ENCODE measurements at places on chromosomes 3 and 15.

GRCh38 chr15:56939257-56939656 lies 20.8 kb downstream of the TCF12 start:
- no peak for DNase-seq

- no peak for DNase-seq
These were observed 302.7 kb downstream of the CTNNB1 start for GRCh38 chr3:41502023-41502422.

DNA sequence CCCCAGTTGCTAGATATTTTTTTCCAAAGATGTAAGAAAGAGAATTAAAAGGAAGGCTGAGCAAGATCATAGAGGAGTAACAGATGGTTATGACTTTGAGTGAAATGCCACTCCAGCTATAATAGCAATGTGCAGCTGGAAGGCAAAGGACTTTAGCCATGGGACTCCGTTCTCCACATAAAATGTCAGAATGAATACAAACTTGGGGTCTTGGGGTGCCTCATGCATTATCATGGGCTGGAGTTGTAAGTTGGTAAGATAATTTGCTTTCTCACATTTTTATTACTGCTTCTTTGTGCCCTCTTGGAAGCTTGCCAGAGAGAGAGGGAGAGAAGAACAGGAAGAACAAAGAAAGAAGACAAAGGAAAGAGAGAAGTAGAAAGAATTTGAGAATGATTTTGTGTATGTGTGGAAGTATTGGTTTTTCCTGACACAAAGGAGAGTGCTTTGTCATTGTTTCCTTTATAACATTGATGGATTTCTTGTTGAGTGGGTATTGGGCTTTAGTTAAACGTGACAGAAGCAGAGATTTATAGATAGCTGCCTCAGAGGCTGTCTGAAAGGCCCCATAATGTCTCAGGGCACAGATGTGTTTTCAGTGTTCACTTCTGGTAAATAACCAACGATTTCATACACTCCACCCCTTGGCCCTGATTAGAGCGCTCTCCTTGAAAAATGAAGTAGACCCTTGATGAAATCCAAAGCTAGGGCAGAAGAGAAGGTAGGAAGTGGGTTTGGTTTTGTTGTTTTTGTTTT lies 715.3 kb downstream of the NR2F2 start:
- no peak for DNase-seq

GRCh38 chr15:89740137-89740536 lies 10.9 kb downstream of the MESP1 start:
- DNase-seq: no peak

DNA sequence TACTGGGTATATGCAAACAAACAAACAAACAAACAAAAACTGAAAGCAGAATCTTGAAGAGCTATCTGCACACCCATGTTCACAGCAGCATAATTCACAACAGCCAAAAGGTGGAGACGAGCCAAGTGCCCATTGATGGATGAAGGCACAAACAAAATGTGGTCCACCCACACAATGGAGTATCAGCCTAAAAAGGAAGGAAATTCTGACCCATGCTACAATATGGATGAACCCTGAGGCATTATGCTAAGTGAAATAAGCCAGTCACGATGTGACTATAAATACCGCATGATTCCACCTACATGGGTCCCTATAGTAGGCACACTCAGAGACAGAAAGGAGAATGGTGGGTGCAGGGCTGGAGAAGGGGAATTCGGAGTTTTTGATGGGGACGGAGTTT lies 24.1 kb downstream of the XPC start:
- no peak for DNase-seq

DNA sequence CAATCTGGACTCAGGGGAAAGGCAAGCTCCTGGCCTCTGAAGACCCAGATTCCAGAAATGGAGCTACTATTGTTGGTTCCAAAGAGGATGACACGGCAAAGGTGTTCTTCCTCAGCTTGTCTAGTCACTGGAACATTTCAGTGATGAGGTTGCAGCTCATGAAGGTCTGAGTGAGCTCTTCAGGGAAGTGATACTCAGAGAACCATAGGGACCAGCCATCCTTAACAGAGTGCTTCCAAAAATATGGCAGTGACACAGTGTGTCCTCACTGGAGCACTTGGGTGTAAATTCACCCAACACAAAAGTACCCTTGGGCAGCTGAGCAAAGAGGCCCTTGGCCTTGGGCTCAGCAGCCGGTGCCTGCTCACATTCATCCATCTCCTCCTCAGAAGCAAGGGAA lies 46.3 kb downstream of the SPTSSB start:
- DNase-seq: no peak

GRCh38 chr3:143750841-143751240 lies 97.4 kb downstream of the SLC9A9 start:
- DNase-seq: no peak

GRCh38 chr3:47428662-47429061 lies 47.1 kb downstream of the SCAP start:
- DNase-seq: no peak

DNA sequence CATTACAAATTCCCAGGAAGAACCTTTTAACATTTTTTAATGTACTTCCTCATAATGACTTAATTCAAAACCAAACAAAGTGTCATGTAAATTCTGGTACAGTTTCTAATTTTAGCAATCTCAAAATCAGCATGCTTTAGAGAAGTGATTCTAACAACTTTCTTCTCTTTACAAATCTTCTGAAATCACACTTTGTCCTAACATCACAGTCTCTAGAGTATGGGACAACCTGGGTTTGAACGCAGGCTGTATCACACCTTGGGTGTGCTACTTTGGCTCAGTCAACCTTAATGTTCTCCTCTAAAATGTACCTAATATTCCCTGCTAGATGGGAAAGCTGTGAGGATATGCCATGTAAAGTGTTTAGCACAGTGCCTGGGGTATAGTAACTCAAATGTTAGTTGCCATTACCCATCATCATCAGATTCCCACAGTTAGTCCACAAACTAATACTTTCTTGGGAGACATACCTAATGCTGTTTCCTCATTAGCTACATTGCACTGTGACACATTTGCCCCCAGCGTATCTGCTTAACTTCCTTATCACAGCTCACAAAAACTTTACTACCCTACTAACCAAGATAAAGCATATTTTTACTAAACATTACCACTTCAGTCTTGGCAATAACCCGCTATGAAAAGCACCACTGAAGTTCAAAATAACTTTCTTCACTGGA lies 3.1 kb downstream of the TSPAN3 start:
- DNase-seq: no peak

DNA sequence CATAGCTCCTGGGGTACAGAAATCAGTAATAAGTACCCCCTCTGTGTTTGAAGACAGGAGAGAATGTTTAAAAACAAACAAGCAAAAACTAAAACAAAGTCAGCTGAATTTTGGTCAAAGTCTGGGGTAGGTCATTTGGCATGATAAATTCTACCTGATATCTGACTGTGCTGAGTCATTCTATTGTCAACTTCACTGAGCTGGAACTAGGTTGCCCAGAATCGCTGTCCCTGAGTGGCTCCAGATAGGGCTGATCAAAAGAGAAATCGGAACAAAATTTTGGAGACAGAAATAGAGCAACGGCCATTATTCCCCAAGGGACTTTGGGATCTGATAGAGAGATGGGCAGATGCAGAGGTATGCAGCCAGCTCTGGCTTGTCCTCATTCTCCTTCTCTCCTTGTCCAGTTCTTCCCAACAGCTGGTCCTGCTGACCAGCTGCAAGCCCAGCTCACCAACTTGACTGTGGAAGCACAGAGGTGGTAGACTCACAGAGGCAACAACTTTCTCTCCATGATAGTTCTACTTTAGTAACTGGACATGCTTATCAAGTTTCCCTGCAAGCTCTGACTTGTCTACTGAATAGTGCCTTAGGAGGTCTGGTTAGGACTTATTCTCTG lies 57.3 kb upstream of the MYRIP start:
- DNase-seq: no peak

DNA sequence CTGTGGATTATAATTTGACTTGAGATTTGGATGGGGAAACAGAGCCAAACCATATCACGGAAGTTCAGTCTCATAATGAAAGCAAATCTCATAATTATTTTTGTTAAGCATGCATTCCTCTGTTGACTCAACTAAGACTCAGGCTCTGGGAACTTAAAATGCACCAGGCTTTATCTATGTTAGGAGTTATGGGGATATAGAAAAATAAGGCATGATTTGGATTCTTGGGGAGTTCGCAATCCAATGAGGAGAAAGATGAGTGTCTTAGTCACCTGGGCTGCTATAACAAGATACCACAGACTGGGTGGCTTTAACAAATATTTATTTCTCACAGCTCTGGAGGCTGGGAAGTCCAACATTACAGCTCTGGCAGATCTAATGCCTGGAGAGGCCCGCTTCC lies 89.4 kb upstream of the TJP1 start:
- no peak for DNase-seq

- DNase-seq: no peak
These were observed 108.7 kb downstream of the ITPR1 start for GRCh38 chr3:4601892-4602291.

DNA sequence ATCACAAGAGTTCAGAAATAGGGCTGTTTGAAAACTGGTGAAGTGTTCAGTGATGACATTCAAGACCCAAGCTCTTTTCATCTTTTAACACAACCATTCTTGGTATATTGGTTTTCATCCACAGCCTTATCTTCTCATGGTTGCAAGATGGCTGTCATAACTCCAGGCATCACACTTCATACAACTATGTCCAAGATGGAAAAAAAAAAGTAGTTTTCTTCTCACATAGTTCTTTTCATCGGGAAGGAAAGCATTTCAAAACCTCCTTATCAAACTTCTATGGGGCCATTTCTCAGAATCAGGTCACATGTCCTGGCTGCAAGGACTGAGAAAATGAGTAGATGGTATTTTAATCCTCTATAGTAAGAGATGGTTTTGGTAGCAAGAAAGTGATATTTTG lies 21.1 kb upstream of the MFSD1 start:
- DNase-seq: no peak

- DNase-seq: no peak
These were observed 28.8 kb downstream of the HOMER2 start for GRCh38 chr15:82923744-82924143.

DNA sequence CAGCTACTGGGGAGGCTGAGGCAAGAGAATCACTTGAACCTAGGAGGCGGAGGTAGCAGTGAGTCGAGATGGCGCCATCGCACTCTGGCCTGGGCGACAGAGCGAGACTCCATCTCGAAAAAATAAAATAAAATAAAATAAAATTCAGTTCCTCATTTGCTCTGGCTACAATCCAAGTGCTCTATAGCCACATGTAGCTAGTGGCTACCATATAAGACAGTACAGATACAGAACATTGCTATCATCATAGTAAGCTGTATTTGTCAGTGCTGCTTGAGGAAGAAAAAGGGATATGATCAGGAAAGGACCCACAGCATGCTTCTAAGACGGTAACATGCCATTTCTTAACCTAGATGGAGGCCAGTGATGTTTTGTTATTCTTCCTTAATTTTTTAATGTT lies 88.7 kb upstream of the CDAN1 start:
- DNase-seq: no peak

DNA sequence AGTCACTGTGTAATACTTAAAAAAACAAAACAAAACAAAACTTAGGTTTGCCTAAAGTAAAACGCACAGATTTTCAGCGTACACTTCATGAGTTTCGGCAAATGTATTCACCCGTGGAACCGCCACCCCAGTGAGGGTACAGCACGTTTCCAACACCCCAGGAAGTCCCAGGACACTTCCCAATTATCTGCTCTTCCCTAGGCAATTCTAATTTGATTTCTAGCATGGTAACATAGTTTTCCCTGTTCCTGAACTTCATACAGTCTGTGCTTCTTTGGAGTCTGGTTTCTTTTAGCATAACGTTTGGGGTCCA lies 497 bp upstream of the CLASP2 start:
- DNase-seq: no peak

DNA sequence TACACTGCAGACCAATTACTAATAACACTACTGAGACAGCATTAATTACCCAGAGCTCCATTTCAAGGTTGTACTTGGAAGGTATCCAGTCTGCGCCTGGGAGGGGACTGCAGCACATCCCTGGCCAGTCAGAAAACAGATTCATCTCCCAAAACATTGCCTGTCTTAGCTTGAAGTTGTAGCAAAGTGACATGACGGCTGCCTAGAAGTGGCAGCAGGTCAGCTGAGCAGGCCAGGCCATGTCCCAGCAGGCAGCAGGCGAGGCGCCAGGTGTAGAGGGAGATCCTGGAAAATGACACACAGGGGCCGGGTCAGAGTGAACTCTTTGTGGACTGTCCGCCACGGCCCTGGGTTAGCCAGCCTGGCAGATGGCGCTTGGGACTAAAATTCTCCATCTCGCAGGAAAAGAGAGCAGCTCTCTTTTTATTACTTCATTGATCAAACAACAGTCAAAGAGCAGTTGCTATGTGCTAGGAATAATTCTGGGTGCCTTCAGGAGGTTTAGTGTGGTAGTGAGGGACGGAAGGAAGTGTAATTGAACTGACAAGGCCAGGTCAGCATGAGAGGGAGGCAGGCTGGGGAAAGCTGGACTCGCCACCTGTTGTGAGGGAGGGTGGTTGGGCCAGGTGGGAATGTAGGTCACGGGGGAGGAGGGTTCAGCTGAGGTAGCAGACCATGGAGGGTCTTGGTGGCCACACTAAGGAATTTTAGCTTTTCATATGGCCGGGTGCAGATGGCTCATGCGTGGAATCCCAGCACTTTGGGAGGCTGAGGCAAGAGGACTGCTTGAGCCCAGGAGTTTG lies 1.3 kb upstream of the MAP6D1 start:
- no peak for DNase-seq

- no peak for DNase-seq
These were observed 98.6 kb upstream of the NUDT16 start for GRCh38 chr3:131282967-131283366.

DNA sequence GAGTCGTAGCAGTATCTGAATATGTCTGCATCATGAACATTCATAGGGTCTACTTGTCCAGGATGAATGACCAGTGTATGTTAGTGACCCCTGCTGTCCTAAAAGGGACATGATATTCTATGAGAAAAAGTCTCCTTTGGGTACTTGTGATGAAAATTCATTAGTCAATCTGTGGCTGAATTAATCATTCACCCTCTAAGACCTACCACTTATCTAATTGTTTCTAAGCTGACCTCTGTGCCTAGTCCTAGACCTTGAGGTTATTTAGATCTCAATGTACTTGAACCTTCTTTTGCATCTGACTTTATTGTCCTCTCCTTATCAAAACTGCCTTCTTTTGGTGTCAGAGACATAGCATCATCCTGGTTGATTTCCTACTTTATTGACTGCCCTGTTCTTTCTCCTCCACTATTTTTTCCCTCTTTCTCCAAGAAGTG lies 799.3 kb downstream of the DIPK2A start:
- DNase-seq: no peak

- no peak for DNase-seq
These were observed 72.8 kb upstream of the IQSEC1 start for GRCh38 chr3:13145826-13146642.

DNA sequence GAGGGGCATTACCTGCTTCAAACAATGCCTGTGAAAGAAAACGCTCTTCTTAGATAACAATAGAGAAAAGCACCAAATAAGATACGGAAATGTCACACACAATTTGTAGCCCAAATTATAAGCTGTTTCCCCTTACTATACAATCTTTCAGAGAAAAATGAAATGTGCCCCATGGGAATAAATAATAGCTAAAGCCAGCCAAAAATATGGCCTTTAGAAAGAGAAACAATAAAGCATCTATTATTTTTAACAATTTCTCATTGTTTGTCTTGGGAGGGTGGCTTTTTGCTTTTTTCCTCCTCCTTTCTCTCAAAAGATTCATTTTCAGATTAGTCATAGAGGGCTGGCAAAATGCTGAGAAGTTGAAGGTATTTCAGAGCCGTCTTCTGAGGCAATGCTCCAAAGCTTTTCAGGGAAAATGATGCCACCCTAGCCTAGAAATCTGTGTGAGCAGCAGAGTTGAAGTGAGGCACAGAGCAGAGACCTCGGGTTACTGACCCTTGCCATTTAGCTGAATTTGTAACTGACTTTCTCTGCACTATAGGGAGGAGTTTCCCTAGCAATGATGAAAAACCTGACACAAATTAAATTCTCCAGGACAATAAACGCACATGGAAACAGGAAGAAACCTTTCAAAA lies 86.3 kb upstream of the PRICKLE2 start:
- no peak for DNase-seq
